ENCODE measurements at places on chromosomes 4 and X.

DNA sequence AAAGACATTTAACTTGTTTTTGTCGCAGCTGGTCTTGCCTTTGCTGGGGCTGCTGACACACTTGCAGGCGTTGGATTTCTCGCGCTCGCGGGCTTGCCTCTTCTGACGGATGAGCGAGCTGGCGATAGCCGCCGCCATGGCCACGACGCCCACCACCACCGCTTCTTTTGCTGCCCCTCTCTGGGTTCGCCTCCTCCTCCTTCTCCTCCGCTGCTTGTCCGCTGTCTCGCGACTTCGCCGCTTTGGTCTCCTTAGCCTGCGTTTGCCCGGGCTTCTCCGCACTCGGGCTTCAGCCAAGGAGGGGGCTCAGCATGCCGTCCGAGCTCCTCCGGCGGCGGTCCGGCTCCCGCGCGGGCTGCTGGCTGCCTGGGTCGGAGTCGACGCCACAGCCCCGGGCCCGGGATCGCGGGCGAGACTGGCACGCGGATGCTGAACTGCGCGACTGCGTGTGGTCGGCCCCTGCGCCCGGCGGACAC lies 613 bp downstream of the FGF13 start:
- no peak for DNase-seq

GRCh38 chr4:26727844-26728243 lies 132.8 kb upstream of the STIM2 start:
- no peak for DNase-seq

DNA sequence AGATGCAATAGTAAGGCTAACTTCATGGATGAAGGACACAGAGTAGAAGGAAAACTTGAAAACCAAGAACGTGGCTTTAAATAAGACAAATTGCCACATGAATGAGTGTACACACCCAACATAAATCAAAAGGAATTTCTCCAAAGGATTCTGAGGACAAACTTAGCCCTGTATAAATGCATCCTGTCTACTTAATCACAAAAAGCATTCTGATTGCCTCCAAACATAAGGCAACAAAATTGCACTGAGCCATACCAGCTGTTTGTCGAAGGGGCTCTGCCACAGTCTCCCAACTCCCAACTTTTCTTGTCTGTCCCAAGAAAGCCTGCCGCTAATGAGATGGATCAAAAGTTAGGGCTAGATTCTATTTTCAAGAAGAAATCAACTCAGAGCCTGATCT lies 194.3 kb downstream of the SOWAHB start:
- no peak for DNase-seq

DNA sequence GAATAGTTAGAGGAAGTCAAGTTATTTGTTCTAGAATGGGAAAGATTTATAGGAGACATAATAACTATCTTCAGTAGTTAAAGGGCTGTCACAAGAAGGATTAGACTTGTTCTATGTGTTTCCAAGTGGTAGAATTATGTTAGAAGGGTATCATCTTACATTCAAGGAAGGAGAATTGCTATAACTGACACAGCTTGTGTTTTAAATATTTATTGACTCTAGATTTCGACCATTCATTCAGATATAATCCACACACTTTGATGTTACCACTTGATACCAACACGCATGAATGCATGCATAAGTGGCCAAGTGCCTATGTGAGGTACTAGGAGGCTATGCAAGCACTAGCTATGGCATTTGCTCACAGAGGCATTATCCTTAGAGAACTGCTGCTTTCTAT lies 122.7 kb downstream of the CCNB3 start:
- no peak for DNase-seq

- DNase-seq: no peak
These were observed 13.3 kb downstream of the CNOT6L start for GRCh38 chr4:77805840-77806239.

- DNase-seq: no peak
These were observed 1397.0 kb downstream of the FAM133A start for GRCh38 chrX:95071052-95071451.

DNA sequence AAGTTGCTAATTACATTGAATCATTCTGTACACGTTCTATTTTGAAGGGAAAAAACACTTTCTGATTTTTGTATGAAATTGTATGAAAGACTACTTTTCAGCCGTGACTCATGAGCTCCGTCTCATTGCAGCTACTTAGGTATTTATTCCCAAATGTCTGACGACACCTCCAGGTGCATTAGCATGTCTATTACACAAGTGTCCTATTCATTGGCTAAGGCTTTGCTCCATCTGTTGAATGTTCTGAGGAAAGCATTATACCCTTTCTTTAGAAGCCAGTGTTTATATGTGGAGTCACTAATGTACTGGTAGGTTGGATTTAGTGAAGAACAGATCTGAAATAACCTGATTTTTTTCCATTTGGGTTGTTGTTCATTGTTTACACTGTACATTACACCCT lies 51.8 kb downstream of the MAP7D3 start:
- DNase-seq: no peak

DNA sequence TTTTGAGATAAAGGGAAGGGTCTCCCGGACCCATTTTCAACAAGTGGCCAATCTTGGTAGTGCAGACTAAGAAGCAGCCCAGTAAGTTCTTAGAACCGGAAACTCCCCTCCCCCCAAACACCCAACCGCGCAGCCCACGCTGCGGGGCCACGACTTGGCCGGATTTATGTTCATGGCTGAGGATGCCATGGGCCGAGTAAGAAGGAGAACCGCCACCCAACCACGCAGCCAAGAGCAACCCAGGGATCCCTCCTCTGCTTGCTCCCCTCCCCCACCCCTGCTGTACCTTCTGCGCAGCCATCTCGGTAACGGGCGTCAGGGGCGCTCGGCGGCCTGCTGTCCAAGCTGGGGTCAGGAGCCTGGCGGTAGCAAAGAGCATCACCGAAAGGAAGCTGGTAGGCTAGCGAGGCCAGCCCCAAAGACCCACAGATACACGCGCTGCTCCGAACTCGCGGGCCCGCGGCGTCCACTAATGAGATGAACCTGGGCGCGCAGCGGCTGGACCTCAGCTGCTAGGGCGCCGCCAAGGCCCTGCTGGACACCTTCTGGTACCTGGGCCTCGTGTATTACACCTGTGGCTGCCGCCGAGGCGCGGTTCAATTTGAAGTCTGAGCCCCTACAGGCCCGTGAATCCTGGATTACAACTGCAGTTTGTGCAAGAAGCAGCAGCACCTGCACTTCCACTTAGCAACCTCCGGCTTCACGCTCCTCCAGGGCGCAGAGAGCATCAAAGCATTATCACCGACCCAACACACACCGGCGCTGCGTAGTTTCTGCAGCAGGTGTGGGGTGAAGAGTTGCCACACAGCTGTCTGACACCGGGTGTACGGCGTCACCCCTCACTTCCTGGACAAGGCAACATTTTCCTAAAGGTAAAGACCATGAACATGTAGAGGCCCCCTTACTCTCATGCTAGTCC lies 63.4 kb downstream of the NUDT10 start:
- peak; percentile 25 for DNase-seq

DNA sequence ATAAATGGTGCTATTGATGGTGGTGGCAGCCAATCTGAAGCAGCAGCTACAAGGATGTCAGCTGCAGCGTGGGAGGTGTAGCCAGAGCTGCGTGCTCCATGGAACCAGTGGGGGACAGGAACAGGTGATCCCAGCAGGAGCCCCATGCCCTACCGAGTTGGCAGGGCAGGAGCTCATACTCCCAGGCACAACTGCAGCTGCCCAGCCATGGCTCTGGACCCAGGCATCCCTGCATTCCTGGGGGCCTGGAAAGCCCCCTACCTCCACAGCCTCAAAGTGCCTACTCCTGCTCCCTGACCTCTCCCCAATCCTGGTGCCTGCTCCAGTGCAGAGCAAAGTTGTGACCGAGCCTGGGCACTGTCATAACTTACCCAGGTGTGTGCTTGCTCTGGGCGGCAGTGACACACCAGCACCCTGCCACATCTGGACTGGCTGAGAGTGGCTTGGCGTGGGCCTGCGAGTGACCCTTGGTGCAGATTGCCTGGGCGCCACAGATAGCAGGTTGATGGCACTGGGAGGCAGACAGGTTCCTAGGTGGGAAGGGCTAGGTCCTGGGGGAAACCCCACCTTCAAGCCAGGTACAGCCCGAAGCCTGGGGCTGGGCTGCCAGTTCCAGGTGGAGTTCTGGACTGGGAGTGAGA lies 101.1 kb downstream of the DCAF12L2 start:
- DNase-seq: no peak

All from GM06990 (cell line).